ENCODE measurements at places on chromosomes 2 and 18.

- DNase-seq: no peak
Observed at GRCh38 chr2:79711098-79711497, 198.2 kb downstream of the CTNNA2 start.

DNA sequence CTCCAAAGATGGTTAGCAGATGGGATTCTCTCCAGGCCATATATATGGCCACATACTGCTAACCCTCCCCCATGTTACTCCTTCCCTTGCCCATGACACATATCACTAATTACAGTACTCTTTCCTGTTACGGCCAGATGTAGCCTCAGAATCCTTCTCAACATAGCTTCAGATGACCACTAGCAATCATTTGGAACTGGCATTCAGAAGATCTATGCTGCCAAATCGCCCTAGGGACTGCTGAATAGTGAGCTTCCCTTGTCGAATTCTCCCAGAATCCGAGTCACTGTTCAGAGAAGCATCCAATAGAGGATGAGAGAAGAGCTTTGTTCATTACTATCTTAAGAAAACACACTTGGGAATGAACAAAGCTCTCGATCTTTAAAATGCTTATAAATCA lies 121.2 kb upstream of the TANK start:
- DNase-seq: no peak

GRCh38 chr2:205682239-205682970 lies at the start of gene NRP2:
TSS of gene NRP2 (plus strand) at chr2:205682501. CDS start at chr2:205683291, 790 bp downstream.
- DNase-seq: peak; percentile 93

DNA sequence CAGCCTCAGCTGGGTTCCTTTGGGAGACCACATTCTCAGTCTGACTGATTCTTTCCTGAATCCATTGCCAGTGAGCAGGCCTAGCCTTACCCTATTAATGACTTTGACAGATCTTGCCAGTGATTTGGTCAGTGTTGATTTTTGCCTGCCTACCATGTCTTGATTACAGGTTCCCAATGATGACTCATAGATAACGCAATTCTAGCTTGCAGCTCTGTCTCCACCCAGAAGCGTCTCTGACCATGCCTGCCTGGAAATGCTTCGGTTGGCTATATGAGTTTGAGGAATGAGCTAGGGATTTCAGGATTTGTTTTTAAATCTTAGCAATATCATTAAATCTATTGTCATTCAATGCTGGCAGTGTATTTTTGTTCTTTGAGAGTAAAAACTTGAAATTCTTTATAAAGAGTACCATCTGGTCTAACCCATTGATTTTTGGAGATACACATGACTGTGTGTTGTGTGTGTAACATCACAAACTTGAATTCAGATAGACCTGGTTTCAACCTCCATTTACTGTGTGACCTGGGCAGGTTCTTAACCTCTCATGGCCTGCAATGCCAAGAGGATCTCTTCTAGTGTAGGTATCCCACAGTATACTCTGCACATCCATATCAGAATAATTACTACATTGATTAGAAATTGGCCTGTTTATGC lies 57.0 kb downstream of the CCDC150 start:
- peak; percentile 63 for DNase-seq

GRCh38 chr2:3527886-3528785 lies 8.8 kb upstream of the ADI1 start:
- no peak for DNase-seq

- DNase-seq: peak; percentile 28
Observed at GRCh38 chr18:51617167-51617566, 419.7 kb upstream of the MEX3C start.

DNA sequence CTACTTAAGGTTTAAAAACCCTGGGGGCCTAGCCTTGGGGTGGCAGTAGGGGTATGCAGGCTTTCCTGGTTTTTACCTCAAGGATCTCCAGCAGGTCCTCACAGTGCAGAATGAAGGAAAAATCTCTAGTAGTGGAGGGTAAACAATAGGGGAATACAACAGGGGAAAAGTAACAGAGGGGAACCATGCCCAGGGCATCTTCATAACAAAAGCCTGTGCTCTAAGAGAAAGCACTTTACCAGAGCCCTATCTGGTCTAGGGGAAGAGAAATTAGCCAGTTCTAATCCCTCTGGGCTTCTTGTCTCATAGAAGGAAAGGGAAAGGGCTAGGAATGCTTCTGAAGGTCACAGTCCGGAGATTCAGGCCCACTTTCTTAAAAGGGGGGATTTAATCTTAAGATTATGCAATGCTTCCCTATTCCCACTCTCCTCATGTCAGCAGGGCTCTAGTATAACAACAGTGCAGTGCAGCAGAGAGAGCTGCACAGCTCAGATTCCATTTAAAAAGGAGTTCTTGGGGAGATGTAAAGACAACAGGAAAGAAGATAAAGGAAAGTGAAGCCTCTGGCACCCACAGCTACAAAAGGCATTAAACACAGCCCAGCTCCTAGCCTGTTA lies 149.0 kb upstream of the CYP1B1 start:
- no peak for DNase-seq

DNA sequence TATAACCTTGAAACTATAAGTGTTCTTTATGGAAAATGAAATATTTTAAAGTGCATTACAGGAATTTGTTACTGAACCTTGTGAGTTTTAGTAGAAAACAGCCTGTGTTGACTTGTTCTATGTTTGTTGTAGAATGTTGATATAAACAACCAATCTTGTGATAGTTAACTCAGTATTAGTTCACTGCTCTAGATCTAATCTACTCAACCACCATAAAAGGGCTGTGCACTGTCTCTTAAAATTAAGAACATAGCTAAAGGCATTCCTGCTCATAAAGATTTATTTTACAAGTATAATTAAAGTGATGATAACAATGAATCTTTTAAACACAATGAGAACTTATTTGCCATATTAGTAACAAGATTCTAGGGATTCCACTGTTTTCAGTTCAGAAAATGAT lies 110.5 kb upstream of the KLF7 start:
- DNase-seq: no peak

DNA sequence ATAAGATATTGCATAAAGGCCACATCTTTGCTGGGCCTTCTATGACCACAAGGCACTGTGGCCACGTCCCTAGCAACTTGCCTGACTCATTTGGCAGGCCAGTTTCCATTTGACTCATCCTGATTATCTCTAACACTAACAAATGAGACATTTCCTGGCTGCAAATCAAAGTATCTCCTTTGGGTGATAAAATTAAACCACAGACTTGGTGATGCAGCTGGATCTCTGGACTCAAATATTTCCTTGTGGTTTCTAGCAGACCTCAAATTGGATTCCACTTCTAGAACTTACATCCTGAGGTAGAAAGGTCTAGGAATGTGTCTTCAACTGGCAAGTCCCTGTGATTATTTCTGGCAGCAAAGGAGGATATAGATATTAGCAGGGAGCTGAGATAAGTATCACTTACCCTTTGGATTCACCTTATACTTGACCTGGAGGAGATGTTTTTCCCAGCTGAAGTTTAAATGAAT lies 167.9 kb upstream of the NXPH2 start:
- peak; percentile 99 for DNase-seq

- DNase-seq: no peak
Observed at GRCh38 chr2:735670-736218, 58.5 kb upstream of the TMEM18 start.

DNA sequence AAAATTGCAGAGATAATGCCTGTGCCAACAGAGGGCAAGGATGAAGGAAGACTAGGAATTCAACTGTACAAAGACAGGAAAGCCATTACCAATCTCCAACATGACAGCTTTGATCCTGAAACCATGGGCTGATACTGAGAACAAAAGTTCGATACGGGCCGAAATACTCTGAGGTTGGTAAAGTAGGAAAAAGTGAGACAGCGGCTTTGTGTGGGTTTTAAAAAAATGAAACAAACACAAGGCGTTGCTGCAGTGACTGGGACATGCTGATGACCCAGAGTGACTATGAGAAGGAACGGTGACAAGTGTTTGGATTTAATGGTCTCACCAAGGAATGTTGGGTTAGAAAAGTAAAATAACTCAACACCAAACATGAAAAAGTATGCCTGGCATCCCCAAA lies 24.2 kb upstream of the SDC1 start:
- no peak for DNase-seq

- DNase-seq: peak; percentile 58
Observed at GRCh38 chr18:59996370-59996966, 96.7 kb downstream of the PMAIP1 start.

DNA sequence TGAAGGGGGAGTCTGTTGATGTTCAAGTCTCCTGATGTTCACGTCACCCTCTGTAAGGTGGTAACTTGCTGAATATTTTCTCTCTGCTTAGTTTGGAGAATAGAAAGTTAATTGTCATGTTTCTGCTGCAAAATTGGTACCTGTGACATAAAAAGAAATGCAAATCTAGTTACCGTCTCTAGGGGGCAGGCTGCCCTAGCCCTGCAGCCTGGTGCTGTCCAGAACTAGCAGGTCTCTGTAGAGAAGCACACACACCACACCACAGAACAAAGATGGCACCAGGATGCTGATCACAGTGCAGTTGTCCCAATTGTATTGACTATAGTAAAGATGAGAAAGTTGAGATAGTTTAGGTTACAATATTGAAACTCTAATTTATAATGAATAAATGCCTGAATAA lies 47.0 kb downstream of the SLC9A4 start:
- DNase-seq: no peak

DNA sequence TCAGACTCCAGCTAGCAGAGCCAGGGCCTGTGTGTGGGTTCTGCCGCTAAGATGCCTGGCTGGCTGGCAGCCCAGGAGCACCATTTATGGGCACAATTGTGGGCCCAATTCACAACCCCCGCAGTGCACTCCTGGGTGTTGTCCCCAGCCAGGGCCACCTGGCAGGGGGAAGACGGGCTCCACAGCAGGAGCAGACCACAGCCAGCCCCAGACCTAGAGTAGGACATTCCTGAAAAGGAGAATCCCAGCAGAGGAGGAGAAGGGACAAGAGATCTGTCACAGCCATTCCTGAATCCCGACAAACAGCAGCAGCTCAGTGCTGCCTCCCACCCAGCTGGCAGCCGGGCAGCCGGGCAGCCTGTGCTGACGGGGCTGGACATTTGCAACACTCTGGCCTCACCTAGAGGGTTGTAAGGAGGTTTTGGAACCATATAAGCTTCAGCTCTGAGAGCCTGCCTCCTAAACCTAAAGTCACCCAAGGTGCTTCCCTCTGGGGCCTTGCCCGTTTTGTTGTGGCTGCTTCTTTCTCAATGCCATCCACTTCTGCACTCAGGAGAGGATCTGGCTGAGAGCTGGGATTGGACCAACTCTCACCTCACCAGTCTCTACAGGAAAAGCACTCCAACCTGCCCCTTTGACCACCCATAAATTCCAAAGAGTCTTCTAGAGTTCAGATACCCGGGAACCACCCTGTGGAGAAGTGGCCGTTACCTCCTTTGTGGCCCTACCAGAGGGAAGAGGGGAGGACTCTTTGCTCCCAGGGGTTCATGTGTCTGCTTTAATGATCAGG lies 4.1 kb upstream of the TMEM177 start:
- DNase-seq: no peak

DNA sequence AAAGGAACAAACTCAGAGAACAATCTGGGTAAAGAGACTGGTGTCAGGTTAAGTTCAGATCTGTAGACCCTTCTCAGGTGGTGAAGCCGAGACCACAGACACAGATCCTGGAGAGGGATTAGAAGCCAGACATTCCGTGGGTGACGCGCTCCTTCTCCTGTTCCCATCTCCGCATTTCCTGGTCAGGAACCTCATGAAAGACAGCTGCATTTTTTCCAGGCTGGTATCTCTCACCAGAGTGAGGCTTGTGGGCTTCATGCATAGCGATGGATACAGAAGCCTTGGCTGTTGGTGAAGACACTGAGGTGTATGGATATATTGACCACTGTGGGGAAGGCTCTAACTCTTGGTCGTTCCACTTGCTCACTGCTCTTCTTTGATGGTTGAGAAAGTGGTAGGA lies 152.6 kb downstream of the FAM210A start:
- DNase-seq: no peak

DNA sequence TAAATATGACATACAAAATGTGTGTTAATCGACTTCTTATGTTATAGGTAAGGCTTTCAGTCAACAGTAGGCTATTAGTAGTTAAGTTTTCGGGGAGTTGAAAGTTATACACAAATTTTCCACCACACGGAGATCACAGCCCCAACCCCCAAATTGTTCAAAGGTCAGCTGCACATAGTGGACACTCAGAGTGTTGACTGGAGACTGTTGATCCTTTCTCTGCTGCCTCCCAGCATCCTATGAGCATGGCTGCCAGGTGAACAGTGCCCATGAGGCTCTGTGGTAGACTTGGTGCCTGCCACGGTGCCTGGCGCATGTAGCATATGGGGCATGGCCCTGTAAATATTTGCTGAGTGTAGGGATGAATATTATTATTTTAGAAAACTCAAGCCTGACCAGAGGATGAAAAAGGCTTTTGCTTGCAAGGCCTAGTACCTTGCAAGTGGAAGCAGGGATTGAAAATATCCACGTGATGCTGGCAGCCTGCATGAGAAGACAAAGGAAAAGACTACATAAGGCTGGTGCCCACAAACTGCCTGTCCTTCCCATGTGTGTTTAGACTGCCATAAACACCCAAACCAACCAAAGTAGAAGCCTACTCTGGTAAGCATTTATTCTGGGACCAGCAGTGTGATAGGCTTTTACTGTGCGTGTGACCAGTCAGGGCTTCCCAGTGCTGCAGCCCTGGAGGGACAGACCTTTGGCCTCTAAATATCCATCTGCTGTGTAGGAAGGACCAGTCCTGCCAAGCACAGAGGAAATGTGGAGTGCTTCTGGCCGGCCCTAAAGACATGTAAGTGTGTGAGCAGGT lies 226.1 kb downstream of the LDLRAD4 start:
- no peak for DNase-seq

DNA sequence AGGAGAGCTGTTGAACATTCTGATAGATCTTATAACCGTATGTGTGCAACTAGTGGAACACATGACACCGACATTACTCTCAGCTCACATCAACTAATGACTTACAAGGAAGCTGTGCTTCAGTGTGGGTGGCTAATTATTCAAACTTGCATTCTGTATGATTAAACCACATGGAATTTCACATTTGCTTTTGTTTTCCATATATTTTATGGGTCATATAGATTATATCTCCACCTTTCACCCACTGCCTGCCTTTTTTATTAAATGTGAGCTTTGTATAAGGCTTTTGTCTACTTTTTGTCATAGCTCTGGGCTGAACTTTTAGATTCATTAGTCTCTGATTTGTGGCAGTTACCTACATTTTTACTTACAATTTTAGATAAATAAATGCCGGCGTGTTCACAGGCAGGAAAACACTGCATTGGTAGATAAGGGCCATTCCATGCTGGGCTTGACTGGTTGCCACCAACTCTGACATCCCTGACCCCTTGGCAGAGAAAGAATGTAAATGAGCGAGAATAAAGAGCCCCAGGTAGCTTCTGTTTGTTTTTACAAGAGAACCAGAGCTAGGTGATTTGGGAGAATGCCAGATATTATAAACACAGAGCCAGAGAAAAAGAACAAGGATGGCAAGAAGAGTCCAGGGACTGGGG lies 35.7 kb downstream of the LYPD6 start:
- DNase-seq: peak; percentile 90

DNA sequence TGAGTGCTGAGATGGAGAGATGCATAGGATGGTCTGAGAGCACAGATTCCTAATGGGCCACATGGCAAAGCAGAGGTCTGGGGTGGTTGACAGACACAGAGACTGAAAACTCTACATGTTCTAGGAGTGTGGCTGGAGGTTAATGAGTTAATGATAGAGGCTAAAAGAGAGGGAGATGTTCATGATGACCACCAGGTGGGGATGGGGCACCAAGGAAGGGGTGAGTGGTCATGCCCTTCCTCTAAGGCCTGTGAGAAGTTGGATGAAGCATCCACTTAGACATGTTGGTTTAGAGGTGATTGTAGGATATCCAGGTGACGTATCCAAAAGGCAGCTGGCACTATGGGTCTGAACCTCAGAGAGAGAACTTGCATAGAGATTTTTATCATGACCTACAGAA lies 102.1 kb downstream of the LRP2 start:
- DNase-seq: no peak
